Activated CD4-positive, alpha-beta T cell treated with anti-CD3 and anti-CD28 coated beads, Interleukin-2, amount 10 ng/mL, durations not matched to agents 7 days and 5 days (primary cell): ENCODE measurements at places on chromosomes 13 and 19. TPM values are rescaled to one million over a fixed set of nuclear protein-coding genes. Genes with fewer than 3 reads are reported as not detected.

DNA sequence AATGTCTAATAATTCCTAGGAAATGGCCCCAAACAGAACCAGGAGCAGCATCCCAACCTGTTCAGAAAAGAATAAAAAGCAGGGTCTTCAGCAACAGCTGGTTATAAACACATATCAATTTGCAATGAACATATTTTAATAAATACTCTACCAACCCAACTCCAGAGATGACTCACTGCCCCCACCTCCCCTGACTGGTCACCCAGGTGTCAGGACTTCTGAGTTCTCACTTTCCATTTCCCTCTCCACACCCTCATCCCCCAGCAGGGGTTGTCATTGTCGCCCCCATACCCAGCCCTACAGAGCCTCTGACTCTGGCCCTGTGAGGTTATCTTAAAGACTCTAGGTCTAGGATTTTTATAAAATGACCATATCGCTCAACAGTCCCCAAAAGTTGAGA is 6.9 kb downstream of the SERPINE3 start:
- no peak overlapping the region for H3K27ac ChIP-seq
- H3K4me3 ChIP-seq, result no peak overlapping the region

DNA sequence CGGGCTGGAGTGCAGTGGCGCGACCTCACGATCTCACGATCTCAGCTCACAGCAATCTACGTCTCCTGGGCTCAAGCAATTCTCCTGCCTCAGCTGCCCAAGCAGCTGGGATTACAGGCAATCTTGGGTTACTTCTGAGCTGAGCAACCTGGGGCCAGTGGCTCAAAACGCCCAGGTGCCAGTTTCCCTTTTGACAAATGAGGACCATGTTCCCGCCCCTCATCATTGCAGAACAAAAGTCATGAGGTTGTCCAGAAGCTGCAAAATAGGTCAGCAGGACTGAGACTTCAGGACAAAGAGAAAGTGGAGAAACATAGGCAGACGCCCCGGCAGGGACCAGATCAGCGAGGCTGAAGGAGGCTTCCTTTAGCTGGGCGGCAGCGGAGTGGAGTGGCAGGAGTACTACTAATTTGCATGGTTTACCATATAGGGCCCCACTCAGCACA is 3.3 kb upstream of the ADGRE5 start:
- H3K36me3 ChIP-seq, result peaks cover 9% of the 10 kb centered on the region
- H3K4me1 ChIP-seq, result peaks cover 54% of the 10 kb centered on the region
- no peak overlapping the region for H3K4me3 ChIP-seq
- H3K27ac ChIP-seq, result peak overlapping the region; percentile 34
- no peak for DNase-seq

GRCh38 chr19:12899891-12900518 is 9.0 kb downstream of the GCDH start:
- H3K4me3 ChIP-seq, result no peak overlapping the region
- H3K27ac ChIP-seq, result no peak overlapping the region
- H3K4me1 ChIP-seq, result peaks cover 3% of the 10 kb centered on the region
- H3K36me3 ChIP-seq, result peaks cover 5% of the 10 kb centered on the region

- H3K27me3 ChIP-seq, result peaks cover 6% of the 10 kb centered on the region
- DNase-seq, result no peak
- peaks cover 4% of the 10 kb centered on the region for H3K4me1 ChIP-seq
- no peak overlapping the region for H3K4me3 ChIP-seq
- H3K27ac ChIP-seq, result no peak overlapping the region
- H3K36me3 ChIP-seq, result no peaks in the 10 kb centered on the region
These were observed 8.0 kb downstream of the VSIG10L start for GRCh38 chr19:51333836-51334460.

DNA sequence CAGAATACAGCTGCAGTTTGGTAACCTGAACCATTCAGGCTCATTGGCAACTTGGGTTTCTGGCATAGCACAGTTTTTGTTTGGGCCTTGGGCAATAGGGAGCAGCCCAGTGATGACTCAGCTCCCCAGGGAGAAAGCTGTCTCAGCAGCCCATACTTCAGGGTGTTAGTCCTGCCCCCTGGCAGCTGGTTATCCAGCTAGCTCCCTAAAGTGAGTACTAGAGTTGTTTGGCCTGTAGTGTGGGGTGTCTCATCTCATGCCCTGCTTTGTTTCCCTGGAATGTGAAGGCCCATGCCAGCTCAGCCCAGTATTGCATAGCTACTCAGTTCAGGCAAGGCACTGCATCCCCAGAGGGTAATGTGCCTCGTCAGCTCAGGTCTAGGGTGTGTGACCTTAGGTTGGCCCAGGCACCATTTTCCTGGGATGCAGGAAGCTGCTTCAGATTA is 18.2 kb upstream of the ZNF543 start:
- peaks cover 1% of the 10 kb centered on the region for H3K4me1 ChIP-seq
- no peak for DNase-seq
- H3K27me3 ChIP-seq, result no peaks in the 10 kb centered on the region

DNA sequence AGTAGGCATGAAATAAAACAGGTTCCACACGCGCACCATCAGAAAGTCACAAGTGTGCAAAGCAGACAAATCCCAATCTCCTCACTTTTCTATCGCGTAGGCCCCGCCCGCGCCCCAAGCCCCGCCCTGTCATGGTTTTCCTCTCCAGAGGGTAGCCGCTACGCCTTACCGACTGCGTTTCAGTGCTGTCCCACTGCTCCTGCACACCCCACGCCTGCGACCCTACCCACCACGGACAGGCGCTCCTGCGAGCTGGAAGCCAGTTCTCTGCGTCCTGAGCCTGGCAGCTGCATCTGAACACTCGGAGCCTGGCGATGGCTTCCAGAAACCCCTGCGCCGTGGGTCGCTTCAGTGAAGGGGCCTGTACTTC is 379 bp upstream of the ZNF470 start:
- DNase-seq, result peak; percentile 53
- H3K36me3 ChIP-seq, result peaks cover 65% of the 10 kb centered on the region
- H3K27me3 ChIP-seq, result no peaks in the 10 kb centered on the region

GRCh38 chr19:7971553-7972520 is 28.4 kb upstream of the TIMM44 start:
- no peak for DNase-seq
- no peak overlapping the region for H3K4me3 ChIP-seq
- no peaks in the 10 kb centered on the region for H3K4me1 ChIP-seq
- peaks cover 7% of the 10 kb centered on the region for H3K36me3 ChIP-seq
- H3K27ac ChIP-seq, result no peak overlapping the region

DNA sequence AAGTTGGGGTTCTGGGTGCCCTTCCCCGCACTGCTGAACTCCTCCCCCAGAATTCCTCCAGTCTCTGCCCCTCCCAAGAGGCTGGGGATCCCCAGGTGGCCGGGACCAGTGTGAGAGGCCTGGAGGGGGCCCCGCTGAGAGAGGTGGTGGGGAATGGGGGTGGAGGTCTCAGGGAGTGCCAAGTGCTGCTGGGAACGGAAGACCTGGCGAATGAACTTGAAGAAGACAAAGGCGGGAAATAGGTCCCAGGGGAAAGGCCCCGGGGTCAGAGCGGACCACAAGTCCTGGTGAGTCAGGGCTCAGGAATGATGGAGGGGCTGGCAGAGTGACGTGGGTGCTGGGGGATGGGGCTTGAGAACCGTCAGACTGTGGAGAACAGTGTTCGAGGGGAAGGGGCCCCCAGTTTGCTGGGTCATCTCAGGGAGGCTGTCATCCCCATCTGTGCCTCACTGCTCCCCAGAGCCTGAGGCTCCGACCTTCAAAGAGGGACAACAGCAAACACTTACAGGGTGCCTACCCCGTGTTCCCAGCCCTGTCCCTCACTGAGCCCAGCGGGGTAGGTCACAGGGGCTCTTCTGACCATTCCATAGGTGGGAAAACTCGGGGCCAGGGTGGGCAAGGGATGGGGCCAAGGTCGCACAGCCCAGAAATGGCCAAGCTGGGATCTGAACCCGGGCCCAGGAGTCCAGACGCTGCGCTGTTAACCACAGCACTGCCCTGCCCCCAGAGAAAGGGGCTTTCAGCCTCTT is 16.0 kb upstream of the SEMA6B start:
- H3K36me3 ChIP-seq, result no peaks in the 10 kb centered on the region
- no peak overlapping the region for H3K4me3 ChIP-seq
- H3K27me3 ChIP-seq, result peaks cover 38% of the 10 kb centered on the region
- no peaks in the 10 kb centered on the region for H3K4me1 ChIP-seq

DNA sequence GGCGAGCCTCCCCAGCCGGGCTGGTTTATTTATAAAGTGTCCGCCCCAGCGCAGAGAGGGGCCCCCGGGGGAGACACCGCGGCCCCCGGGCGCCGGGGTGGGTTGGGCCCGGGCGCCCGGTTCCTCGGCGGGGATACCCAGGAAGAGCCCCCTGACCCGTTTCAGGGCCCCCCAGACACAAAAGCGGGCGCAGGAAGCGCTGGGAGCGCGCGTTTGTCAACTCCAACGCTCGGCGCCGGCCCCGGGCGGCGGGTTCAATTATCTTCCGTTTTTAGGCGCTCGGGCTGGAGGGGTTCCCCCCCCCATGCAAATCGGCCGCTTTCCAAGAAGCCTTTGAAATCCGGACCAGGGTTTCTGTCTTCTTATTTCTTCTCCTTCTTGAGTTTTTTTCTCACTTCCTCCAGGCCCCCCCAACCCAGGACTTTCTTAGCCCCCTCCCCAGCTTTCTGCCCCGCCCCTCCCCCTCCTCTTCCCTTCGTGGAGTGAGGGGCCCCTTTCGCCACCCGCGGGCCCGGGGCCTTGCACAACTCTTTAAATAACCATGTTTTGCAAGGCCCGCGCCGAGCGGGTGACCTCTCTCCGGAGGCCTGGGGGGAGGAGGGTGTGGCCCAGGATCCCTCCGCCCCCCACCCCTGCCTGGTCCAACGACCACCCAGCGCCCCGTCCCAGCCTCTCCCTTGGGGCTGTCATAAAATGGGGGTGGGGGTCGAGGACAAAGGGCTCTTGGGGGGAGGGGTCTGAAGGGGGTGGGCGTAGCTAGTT is 935 bp downstream of the ARID3A start:
- DNase-seq, result no peak
- H3K4me1 ChIP-seq, result peaks cover 18% of the 10 kb centered on the region
- H3K27me3 ChIP-seq, result no peaks in the 10 kb centered on the region
- peak overlapping the region; percentile 81 for H3K4me3 ChIP-seq

- H3K27ac ChIP-seq, result no peak overlapping the region
- peak; percentile 55 for DNase-seq
- peaks cover 12% of the 10 kb centered on the region for H3K27me3 ChIP-seq
- H3K4me3 ChIP-seq, result no peak overlapping the region
These were observed 12.1 kb upstream of the CEACAM8 start for GRCh38 chr19:42606660-42607351.

DNA sequence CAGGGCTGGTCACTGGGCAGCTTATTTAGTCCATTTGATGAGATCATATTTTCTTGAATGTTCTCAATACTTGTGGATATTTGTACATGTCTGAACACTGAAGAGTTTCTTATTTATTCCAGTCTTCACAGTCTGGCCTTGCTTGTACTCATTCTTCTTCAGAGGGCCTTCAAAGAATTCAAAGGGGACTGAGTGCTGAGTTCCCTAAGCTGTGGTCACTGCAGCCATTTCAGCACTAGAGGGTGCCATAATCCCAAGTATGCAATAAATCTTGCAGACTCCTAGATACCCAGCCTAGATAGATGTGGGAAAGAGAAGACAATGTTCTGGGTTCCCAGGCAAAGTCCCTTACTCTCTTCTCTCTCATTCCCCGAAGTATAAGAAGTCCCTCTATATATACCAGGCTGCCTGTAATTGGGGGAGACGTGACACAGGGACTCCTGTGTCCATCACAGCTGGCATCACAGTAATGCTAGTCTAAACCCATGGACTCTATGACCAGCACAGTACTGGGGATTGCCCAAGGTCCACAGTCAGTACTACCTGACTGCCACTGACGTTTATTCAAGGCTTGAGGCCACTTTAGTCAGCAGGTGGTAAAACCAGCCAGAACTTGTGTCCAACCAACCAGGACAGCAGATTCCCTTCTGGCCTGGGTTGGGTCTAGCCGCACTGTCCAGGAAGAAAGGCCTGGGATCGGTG is 8.9 kb upstream of the VN1R1 start:
- peaks cover 19% of the 10 kb centered on the region for H3K36me3 ChIP-seq
- no peaks in the 10 kb centered on the region for H3K27me3 ChIP-seq
- DNase-seq, result peak; percentile 50
- H3K4me3 ChIP-seq, result no peak overlapping the region
- H3K27ac ChIP-seq, result no peak overlapping the region
- H3K4me1 ChIP-seq, result no peaks in the 10 kb centered on the region

DNA sequence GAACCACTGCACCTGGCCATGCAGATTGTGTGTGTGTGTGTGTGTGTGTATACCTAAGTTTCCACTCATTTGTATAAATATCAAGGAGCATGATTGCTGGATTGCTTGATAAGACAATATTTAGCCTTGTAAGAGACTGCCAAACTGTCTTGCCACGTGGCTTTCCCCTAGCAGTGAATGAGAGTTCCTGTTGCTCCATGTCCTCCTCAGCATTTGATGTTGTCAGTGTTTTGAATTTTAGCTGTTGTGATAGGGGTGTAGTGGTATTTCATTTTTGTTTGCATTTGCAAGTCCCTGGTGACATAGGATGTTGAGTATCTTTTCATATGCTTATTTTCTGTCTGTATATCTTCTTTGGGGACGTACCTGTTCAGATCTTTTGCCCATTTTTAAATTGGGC is 99.0 kb upstream of the ZNF536 start:
- no peak overlapping the region for H3K27ac ChIP-seq
- H3K4me1 ChIP-seq, result no peaks in the 10 kb centered on the region
- no peak for DNase-seq

- H3K36me3 ChIP-seq, result no peaks in the 10 kb centered on the region
- peaks cover 1% of the 10 kb centered on the region for H3K4me1 ChIP-seq
- no peak for DNase-seq
- no peak overlapping the region for H3K27ac ChIP-seq
- no peak overlapping the region for H3K4me3 ChIP-seq
These were observed 140.8 kb downstream of the SHISA2 start for GRCh38 chr13:25910991-25911419.

- no peak for DNase-seq
- H3K4me3 ChIP-seq, result no peak overlapping the region
- H3K36me3 ChIP-seq, result no peaks in the 10 kb centered on the region
- H3K27ac ChIP-seq, result no peak overlapping the region
- peaks cover 3% of the 10 kb centered on the region for H3K4me1 ChIP-seq
- H3K27me3 ChIP-seq, result peaks cover 12% of the 10 kb centered on the region
These were observed 3.3 kb downstream of the FCER2 start for GRCh38 chr19:7698583-7698982.

DNA sequence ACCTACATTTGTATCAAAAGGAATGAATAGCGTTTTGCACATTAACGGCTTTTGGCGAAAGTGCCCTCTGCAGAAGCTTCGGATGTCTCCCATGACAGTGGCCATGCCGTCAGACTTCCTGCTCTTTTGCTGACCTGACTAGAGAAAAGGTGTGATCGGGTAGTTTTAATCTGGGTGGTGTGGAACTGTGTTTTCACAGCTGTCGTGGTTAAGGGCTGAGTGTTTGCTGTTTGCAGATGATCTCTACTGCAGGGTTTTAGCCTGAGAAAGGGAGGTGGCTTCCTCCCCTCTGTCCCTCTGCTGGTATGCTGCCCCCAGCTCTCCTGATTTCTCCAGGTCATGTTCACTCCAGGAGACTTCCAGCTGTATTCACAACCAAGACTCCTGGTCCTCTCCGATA is 22.4 kb downstream of the ZNF71 start:
- no peaks in the 10 kb centered on the region for H3K4me1 ChIP-seq
- no peak overlapping the region for H3K27ac ChIP-seq
- H3K36me3 ChIP-seq, result peaks cover 79% of the 10 kb centered on the region
- DNase-seq, result no peak

The PSG11 gene
- not detected for total RNA-seq

The SWSAP1 gene
- total RNA-seq, result 2.9 TPM

The KCTD12 gene
- total RNA-seq, result 5.9 TPM

The TMEM143 gene
- 19.0 TPM for total RNA-seq
